Stimulated activated naive CD4-positive, alpha-beta T cell (primary cell): ENCODE measurements at places on chromosomes 7 and 10.

- no peak for DNase-seq
Observed at GRCh38 chr7:44498230-44498954, 7.9 kb upstream of the NUDCD3 start.

DNA sequence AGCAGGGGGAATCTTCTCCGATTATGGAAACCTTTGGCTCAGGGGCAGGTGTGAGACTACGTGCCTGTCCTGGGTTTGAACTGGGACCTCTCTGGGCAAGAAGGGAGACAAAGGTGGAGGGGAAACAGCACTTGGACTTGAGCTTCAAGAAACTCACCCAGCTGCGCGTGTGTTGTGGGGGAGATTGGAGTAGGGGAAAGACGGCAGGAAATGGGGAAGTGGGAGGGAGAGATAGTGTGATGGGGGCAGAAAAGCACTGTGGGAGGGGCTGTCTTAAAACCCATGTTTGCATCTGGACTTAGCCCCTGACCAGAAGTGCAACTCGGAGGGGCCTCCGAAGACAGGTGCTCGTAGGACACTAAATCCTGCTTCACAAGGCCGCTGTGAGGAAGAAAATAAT, 107.0 kb downstream of the HIP1 start:
- no peak for DNase-seq

- DNase-seq, result no peak
Observed at GRCh38 chr10:86654411-86655172, at the start of gene OPN4. TSS of gene OPN4 (plus strand) at chr10:86654547. CDS start at chr10:86654784, 237 bp downstream.

GRCh38 chr7:114209968-114210367, 204.6 kb upstream of the FOXP2 start:
- no peak for DNase-seq

DNA sequence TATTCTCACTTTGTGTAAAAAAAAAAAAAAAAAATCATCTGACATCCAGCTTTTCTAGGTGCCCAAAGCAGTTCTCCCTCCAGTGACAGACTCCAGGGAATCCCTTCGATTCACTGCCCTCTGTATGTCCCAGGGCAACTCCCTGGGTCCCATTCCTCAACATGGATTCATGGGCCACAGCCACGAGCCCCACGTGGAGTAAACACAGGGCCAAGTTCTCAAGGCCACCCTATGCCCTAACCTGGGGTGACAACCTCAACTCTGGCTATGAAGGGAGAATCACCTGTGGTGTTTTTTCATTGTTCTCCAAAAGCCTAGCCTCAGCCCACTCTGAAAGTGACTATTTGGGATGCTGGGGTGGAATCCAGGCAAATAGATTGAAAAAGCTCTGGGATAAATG, 3.4 kb downstream of the BNIP3 start:
- no peak for DNase-seq

DNA sequence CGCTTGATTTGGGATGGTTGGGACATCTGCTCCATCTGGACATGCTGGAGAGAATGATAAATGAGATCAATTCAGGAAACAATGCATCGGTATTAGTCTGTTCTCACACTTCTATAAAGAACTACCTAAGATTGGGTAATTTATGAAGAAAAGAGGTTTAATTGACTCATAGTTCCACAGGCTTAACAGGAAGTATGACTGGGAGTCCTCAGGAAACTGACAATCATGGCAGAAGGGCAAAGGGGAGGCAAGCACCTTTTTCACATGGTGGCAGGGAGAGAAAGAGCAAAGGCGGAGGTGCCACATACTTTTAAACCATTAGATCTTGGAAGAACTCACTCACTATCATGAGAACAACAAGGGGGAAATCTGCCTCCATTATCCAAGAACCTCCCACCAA, 16.8 kb upstream of the TSPAN12 start:
- DNase-seq, result no peak

- DNase-seq, result no peak
Observed at GRCh38 chr10:95663496-95663895, 7.0 kb upstream of the ALDH18A1 start.

- DNase-seq, result no peak
Observed at GRCh38 chr10:62548686-62549085, 174.5 kb downstream of the ZNF365 start.

DNA sequence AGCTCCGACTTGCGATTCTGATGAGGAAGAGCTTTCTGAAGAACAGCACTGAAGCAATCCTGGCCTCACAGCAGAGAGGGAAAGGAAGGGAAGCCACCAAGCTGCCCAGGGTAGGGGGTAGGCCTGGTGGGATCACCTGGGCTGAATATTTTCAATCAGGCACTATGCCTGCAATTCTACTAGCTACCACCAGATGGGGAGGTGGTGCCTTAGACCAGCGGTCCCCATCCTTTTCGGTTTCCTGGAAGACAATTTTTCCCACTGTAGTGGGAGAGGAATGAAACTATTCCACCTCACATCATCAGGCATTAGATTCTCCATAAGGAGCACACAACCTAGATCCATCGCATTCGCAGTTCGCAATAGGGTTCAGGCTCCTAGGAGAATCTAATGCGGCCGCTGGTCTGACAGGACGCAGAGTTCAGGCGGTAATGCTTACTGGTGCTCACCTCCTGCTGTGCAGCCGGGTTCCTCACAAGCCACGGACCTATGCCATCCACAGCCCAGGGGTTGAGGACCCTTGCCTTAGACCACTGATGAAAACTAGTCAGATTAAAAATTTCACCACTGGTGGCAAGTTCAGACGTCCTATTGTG, 2.7 kb downstream of the LRRC20 start:
- no peak for DNase-seq

DNA sequence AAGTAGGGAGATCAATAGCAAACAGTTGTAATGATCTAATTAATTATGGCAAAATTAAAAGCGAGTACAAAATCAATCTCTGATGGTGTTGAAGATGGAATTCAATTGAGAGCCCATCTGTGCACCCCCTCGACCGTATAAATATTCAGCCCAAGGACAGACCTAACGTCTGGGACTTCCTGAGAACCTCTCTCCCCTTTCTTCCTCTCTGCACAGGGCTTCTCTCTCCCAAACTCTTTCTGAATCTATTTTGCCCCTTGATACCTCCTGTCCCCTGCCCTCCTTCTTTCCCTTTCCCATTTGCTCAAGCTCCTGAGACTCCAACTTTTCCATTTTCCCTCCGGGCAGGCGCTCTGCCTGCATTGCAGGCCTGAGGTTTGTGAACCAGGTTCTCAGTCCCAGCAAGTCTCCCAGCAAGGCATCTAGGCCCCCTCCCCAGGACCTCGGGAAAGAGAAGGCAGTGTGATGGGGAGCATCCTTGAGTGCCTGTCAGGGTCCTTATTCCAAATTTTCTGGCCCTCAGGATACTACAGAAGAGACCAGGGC, 8.5 kb upstream of the PAX2 start:
- DNase-seq, result no peak

GRCh38 chr7:56493196-56493595, 377.0 kb upstream of the NUPR2 start:
- no peak for DNase-seq

- DNase-seq, result no peak
Observed at GRCh38 chr10:91924212-91925021, 847 bp downstream of the BTAF1 start.

GRCh38 chr10:4243651-4244050, 458.6 kb upstream of the KLF6 start:
- no peak for DNase-seq

DNA sequence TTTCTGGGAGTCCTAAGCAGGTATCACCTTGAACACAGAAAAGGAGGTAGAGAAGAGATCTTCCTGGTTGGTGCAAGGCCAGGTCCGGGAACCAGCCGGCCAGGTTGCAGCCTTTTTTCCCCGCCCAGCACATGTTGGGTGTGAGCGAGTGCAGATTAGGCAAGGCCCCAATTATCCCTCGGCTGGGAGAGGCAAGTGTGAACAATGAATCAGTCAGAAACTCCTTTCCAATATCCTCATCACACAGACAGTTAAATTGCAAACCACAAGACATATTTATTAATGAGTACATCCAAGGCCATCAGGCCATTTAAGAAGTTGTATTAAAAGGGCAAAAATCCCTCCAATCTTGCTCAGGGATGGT, 115.0 kb upstream of the AFAP1L2 start:
- DNase-seq, result no peak

DNA sequence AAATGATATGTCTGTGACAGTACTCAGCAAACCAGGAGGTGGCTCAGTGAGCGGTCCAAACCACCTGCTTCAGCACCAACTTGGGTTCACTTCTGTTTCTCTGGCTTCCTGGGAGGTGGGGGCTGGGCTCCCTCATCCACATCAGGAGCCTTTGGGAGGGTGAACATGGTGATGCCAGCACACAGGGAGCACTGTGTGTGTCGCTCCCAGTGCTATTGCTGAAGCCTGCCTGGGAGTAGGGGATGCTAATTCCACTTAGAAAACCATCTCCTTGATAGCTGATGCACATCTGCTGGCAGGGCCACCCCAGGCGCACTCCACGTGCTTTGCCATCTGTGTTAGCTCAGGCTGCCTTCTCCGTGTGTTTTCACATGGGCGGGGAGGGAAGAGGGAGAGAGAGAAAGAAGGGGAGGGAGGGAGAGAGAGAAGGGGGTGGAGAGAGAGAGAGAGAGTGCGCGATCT, 58.0 kb downstream of the RAMP3 start:
- DNase-seq, result no peak

GRCh38 chr10:78551184-78552005, 517.4 kb upstream of the ZMIZ1 start:
- DNase-seq, result no peak

- no peak for DNase-seq
Observed at GRCh38 chr7:21898265-21898930, 47.3 kb downstream of the CDCA7L start.

DNA sequence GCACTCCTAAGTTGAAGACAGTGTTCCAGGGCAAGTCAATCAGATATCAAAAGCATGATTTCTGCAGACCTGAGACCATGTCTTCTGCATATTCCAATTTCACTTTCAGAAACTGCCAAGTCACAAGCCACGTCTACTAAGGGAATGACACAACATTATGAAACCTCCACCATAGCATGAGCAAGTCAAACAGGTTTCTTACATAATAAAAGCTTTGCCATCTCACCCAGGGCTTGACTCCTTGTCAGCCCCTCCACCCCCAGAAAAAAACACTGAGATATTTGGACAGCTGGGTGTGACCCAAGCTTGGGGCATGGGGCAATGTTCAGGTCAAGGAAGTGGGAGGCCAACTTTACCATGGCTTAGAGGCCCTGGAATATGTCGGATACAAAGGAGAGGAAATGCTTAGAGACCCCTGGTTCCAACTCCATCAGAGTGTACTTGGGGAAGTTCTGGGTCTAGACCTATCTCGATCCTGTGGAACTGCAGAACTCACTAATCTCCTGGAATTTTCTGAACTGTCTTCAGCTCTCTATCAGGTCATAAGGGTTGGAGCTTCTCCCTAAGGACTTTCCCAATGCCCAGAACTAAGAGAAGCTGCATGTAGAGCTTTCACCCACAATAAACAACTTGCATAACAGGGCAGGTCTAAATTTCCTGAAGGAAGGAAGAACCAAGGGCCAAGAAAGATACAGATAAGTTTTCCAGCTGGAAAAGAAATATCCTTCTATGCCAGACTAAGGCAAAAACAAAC, 80.6 kb upstream of the NAMPT start:
- no peak for DNase-seq

DNA sequence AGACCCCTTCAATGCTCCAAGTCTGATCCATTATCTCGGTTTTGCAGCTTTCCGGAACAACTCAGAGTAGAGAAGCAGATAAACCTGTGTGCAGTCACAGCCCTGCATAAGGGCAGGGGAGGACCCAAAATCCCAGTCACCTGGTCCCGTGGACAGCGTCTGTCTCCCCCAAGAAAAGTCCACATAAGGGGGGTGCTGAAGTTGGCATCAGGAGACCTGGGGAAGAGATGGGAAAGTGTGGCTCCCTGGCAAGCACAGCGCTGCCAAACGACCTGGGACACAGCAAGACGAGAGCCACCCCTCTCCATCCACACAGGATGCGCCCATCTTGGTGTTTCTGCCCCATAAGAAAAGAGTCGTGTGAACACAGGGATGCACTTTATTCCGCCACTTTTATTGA, 27.9 kb downstream of the ASB13 start:
- DNase-seq, result no peak

GRCh38 chr7:129412501-129412900, 21.7 kb upstream of the STRIP2 start:
- no peak for DNase-seq

- no peak for DNase-seq
Observed at GRCh38 chr7:14125998-14126397, 136.5 kb upstream of the ETV1 start.

DNA sequence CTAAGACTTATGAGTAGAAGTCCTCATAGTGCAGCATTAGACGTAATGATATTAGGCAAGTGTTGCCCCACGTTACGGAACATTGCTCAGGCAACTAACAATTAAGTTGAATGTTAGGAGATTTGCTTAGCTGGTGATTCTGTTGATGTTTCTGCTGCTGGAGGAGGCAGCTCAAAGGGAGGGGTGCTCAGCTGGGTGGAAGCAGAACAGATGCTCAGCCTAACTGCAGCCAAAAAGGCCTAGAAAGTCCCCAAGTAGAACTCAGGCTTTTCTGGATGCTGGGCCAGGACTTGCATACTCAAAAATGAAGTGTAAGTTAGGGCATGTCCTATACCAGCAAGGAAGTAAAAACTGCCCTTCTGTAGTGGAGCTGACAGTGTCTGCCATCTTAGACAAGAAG, 201.4 kb downstream of the ADRA2A start:
- no peak for DNase-seq

- peak; percentile 84 for DNase-seq
Observed at GRCh38 chr7:111083413-111083812, 7.5 kb upstream of the LRRN3 start.

DNA sequence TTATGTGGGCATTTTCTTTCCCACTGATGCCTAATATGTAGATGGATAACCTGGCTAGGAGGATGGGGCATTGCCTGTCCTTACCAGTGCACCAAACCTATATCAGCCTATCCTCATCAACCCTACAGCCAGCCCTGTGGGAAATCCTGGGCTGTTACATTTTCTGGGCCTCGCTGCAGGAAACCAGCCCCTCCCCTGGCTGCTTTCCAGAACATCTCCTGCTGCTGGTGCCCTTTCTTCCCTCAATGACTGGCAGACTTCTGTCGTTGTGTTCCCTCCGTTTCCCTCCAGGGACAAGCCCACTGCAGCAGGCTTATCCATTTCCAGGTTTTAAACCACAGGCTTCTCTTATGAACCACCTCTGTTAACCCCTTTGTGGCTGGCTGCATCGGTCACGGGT, 486.1 kb upstream of the COBL start:
- no peak for DNase-seq

DNA sequence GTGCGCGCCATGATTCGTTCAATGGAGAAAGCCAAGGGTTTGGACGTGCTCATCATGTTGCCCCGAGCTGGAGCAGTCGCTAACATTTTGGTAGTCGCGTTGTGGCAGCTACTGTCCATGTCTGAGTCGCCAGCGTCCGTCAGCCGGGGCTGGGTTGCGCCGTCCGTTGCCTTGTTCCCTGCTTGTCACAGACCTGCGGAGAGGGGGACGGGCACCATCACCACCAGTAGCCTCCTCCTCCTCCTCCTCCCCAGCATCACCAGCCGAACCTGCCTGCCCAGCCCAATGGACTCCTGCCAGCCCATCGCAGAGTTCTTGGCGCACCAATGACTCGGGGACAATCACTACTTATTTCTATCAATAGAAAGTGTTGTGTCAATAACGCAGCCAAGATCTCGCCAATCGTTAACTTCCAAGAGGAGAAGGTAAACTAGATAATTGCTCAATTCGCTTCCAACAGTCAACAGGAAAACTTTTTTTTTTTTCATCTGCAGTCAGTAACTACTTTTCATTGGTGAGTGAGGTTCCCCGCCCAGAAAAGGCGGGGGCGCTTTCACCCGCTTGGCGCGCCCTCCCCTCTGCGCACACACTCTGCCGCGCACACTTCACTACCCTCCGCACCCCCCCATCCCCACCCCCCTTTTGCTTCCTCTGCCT, at the start of gene FEZF1:
Gene FEZF1, minus strand, starts transcription at position 432 of the 657 bp plus-strand sequence. Its CDS starts 313 bp downstream, at position 119.
- DNase-seq, result no peak

GRCh38 chr7:138317044-138317596, 142.9 kb upstream of the TRIM24 start:
- DNase-seq, result no peak
